ENCODE measurements at places on chromosomes 11 and 22.

DNA sequence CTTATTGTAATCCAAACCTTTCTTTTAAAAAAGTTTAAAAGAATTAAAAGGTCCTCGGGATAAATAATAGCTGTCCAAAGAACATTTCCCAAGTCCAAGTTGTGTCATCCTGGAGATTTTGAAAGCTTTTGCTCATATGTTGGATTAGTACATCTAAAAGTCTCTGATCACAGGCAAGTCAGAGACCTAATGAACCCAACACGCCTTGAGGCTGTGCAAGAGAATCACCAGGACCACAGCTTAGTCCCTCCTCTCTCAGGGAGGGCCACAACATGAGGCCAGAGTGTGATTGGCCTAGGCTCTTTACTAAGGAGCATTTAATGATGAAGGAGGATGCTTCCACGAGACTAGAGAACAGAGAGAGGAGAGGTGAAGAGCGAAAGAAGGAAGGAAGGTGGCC, 98.7 kb upstream of the OR5AK2 start:
- DNase-seq = no peak

DNA sequence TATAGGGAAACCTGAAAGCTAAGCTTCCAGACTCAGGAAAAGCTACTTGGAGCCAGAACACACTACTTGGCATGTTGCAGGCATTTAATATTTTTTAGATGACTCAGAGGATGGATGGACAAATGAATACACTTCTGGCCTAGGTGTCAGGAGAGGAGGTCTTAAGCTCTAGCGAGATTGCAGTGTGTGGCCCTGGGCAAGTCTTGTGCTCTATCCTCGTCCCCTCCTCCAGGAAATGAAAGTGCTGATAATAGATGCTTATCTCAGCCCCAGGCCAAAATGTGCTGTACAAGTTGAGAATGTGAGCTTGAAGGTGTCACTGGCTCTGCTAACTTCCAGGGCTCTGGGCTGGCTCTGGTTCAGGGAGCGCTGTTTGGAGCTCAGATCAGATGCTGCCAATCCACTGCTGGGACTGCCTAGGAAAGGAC, 136.3 kb downstream of the PKNOX2 start:
- DNase-seq = no peak

DNA sequence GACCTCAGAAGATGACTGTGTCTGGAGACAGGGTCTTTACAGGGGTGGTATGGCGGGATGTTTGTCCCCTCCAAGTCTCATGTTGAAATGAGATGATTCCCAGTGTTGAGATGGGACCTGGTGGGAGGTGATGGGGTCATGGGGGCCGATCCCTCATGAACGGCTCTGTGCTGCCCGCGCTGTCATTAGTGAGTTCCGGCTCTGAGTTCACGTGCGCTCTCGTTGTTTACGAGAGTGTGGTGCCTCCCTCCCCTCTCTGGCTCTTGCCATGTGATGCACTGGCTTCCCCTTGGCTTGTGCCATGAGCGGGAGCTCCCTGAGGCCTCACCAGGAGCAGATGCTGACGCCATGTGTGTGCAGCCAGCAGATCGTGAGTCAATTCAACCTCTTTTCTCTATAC, 830.8 kb downstream of the TBC1D22A start:
- no peak for DNase-seq

DNA sequence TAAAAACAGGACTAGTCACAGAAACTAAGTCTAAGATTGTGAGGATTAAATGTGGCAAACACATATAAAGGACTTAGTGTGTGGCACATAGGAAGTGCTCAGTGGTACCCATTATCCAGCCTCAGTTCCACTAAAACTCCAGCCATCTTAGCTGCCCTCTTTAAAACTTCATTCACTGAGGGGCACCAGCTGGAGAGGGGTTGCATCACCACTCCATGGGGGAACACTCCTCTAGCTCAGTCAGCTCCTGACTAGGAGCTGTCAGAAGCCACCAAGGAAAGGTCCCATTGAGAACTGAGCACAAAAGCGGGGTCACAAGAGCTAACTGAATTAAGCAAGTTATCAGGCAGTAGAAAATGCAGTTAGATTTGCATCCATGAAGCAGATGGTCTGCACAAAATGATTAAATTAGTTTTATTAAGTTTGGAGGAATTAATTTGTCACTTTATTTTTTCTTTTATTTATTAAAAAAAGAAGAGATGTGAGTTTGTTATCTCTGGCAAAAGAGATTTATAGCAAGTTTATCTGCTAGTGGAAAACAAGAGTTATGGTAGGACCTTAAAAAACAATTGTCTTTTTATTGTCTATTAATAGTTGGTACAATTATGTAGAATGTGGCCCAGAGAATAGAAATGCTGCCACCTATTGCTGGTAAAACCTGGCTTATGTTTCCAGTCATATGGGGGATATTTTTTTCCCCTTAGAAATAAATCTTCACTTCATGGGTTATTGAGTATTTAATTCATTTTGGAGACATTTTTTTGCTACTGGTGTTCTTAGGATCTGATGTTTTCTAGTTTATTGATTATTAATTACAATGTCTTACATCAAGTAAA, 95.7 kb downstream of the NAV2 start:
- DNase-seq = no peak

DNA sequence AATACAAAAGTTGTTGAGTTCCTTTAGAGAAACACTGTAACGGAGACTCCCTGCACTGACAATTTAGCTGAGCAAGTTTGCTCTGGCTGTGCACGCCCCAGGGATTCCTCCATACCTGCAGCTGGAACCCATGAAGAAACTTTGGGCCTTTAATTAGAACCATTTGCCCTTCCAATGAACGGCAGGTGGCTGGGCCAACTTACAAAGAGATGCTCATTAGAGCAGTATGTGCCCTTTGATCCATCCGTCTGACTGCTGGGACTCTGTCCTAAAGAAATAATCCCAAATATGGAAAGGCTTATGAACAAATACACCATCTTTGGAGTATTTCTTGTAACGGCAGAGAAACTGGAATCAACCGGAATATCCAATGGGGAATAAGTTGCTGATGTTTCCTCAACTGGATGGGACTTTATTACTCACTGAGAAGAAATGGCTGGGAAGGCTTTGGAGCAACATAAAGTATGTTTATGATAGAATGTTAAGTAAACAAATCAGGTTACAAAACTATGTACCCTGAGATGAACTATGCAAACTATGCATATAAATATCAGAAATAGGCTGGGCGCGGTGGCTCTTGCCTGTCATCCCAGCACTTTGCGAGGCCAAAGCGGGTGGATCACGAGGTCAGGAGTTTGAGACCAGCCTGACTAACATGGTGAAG, 24.4 kb upstream of the FBLN1 start:
- DNase-seq = no peak

DNA sequence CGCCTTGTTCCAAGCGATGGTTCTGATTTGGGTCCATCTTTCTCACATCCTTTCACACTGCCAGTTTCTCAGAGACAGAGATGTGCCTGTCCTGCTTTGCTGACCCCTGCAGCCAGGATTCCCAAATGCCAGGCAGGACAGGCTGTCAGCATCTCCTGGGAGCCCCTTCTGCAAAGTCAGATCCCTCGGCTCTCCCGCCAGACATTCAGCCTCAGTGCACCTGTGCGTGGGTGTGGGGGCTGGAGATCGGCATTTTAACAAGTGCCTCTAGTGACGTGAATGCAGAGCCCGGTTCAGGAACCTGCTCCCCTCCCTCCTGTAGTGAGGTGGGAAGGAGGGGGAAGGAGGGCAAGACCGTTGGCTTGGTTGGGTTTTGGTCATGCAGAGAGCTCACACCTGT, 108.9 kb upstream of the FGF3 start:
- DNase-seq = no peak

DNA sequence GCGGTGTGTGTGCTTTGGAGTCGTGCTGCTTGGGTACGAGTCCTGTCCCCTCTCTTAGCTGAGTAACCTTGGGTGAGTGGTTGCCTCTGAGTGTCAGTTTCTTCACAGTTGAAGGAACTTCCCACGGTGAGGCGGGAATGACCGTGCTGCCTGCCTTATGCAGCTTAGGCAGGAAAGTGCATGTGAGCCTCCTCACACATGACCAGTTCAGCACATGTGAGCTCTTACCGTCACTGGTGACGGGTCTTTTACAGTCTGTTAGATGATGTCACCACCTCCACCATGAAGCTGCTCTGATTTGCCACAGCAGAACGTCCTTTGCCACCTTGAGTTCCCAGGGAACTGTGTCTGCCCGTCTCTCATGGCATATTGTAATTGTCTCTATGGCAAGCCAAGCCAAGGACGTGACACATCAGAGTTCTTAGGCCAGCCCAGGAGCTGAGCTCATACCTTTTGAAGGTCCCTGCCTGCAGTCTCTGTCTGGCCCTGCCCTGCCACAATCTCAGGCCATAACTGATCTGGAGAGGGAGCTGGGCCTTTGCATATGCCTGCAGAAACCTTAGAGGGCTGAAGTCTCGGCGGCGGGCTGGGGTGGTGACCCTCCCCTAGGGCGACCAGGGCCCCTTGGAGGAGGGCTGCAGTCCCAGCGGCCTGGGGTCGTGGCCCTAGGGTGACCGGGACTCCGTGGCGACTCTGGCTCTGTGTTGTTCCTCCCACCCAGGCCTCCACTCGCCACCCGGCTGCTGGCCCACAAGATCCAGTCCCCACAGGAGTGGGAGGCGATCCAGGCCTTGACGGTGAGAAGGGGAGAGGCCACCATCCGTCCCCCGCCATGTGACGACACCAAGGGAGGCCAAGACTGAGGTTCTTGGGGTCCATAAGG, 7.8 kb downstream of the GGA1 start:
- DNase-seq = no peak

- no peak for DNase-seq
Measured at GRCh38 chr11:34318111-34319037, 39.4 kb downstream of the ABTB2 start.

GRCh38 chr22:50008151-50009040, 4.2 kb downstream of the IL17REL start:
- no peak for DNase-seq

DNA sequence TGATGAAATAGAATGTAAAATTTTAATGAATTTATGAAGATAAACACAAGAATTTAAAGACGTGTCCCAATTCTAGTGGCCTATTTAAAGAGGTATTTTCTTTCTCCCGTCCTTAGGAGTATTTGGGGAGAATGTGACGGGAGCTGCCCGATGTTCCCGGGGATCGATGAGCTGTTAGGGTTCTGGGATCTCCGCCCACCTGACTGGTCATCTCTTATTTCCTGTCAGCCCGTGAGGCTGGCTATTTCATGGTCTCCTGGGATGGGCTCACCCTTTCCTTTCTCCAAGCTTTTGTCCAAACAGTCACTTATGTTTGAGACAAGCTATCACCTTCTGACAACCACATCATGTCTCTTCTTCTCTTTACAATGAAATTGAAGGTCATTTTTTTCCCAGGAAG, 16.9 kb upstream of the CLMP start:
- DNase-seq = no peak

DNA sequence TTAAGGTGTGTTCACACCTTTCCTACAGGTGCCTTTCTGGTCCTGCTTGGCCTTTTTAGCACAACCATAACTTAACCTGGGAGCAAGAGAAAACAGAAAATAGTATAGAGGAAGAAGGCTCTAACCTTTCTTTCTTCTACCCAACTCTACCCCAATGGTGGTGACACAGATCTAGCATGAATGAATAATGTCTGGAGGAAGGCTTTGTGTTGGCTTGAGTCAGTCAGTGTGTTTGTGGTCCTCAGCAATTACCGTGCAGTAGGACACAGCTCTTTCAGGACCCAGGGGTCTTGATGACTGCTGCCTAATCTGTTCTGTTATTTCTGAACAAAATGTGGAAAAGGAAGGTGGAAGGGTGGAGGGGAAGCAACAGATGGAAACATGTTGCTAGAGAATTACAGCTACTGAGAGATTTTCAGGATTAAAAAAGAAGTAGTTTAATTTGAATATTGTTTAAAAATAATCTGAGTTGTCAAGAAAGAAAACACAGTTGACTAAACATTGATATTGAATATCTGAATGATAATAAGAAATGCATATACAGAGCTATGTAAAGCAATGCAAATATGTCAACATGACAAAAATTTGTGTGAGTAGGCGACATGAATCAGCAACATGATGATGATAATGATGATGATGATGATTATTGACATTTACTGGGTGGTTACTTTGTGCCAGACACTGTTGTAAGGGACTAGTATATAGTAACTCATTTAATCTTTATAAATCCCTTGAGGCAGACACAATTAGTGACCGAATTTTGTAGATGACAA, 55.3 kb downstream of the AASDHPPT start:
- no peak for DNase-seq

DNA sequence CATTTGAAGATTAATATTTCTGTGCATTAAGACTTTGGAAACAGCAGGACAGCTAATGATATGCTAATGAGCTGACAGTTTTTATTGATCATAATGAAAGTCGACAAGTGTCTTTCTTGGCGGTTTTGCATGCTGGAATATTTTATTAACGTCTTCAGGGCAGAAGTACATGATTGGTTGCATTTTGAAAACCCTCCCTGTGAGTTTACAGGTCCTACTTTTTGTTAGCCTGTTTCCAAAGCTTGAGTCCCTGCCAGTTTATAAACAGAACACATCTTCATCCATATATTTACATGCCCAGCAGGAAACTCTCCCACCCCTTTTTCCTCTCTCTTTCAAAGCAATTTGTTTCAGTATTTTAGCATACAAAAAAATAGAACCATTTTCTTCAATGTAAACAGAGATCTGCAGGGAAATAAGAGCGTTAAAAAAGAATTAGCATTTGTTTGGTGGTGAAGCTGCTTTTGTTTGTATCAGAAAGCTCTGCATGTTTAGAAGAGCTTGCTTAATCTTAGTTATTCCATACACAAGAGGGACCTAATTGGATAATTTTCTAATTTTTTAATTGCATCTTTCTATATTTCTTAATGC, 243.6 kb downstream of the NELL1 start:
- no peak for DNase-seq

DNA sequence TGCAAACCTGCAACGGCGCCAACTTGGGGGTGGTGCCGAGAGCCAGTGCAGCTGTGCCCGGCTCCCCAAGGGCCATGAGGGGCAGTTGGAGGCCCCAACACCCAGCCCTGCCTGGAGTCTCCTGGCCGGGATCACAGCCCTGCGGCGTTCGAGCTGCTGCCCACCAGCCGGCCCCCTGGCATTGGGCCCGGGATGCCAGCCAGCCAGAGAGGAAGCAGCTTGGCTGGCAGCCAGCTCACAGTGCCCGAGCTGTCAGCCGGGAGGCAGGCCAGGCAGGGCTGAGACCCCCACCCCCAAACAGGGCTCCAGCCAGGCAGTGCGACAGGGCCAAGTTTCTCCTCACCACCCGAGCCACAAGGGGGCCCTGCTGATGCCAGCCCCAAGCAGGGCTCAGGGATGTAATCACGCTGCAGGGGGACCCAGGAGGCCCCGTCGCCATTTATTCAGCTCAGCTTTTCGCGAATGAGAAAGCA, 26.0 kb upstream of the TCF20 start:
- peak; percentile 17 for DNase-seq

GRCh38 chr22:19168088-19168890, 10.2 kb downstream of the SLC25A1 start:
- DNase-seq = no peak

GRCh38 chr11:23226331-23227077, 366.2 kb upstream of the CCDC179 start:
- DNase-seq = no peak

GRCh38 chr11:106446955-106447354, 369.5 kb downstream of the AASDHPPT start:
- DNase-seq = no peak

Measured in stimulated activated naive CD4-positive, alpha-beta T cell (primary cell).